ENCODE measurements at places on chromosomes 7 and 10.
A peak's percentile ranks its signal among the peaks of the same experiment; 100 is the strongest.

DNA sequence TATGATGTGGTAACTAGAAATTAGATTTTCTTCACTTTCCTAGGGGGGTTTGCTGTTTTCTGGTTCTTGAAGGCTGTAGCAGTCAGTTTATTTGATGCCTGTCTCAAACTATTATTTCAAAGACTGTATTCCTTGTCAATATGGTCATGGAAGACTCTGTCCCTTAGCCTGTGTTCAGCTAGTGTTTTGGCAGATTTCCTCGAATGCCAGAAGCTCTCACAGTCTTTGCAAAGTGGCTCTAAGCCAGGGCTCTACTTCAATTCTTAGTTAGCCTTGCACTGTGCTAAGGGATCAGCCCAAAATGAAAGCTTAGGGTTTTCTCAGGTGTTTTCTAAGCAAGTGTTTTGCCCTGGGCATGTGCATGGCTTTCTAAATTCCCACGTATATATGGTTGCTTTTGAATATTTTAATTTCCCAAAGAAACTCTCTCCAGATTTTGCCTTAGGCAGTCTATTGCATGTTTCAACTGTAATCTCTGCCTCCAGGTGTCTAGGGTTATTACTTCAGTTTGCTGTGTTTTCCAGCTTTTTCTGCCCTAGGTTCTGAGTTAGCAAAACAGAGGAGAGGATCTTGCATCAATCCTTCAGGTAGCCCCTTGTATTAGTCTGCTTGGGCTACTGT, 7.2 kb upstream of the C1GALT1 start:
- DNase-seq: no peak

DNA sequence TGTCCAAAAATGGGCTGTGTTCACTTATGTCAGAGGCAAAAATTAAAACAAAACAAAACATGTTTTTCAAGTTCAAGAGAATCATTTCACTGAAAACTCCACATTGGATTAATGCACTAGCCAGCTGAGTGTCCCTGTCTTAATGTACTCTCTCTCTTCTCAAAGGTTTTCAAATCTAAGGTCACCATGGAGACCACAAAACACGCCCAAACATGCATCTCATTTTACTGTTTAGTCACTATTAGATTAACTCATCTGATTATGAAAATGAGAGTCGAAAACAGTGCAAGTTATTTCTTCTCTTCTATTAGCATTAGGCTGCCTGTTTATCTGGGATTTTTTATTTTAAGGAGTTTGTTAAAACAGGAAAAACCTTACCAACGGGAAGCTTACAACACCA, 70.8 kb upstream of the ASAH2 start:
- no peak for DNase-seq

- DNase-seq: no peak
Observed at GRCh38 chr10:5533098-5533731, 8.5 kb downstream of the CALML3 start.

- DNase-seq: peak; percentile 30
Observed at GRCh38 chr7:105429746-105430612, 41.3 kb upstream of the SRPK2 start.

GRCh38 chr10:116168329-116168728, 104.7 kb downstream of the GFRA1 start:
- no peak for DNase-seq

DNA sequence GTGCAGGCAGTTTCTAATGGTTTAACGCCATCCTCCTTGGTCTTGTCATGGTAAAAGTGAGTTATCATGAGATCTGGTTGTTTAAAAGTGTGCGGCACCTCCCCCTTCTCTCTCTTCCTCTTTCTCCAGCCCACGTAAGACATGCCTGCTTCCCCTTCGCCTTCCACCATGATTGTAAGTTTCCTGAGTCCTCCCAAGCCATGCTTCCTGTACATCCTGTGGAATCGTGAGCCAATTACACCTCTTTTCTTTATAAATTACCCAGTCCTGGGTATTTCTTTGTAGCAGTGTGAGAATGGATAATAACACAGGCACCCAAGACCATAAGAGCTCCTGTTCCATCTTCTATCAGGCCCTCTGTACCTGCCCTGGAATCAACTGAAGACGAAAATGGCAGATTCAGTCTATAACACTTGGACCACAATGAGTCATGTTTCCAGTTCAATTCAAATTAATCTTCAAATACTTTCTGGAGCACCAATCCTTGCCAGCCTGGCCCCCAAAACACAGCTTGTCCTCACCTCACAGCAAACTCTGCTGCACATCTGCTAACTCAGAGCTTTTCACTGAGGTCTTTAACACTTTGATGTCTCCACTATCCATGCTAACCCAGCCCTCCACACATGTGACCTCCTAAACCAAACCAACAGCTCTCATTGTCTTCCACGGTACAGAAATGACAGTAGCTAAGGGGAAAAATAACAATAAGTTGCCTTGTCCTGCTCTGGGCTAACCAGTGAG, 73.2 kb downstream of the SFMBT2 start:
- peak; percentile 10 for DNase-seq

DNA sequence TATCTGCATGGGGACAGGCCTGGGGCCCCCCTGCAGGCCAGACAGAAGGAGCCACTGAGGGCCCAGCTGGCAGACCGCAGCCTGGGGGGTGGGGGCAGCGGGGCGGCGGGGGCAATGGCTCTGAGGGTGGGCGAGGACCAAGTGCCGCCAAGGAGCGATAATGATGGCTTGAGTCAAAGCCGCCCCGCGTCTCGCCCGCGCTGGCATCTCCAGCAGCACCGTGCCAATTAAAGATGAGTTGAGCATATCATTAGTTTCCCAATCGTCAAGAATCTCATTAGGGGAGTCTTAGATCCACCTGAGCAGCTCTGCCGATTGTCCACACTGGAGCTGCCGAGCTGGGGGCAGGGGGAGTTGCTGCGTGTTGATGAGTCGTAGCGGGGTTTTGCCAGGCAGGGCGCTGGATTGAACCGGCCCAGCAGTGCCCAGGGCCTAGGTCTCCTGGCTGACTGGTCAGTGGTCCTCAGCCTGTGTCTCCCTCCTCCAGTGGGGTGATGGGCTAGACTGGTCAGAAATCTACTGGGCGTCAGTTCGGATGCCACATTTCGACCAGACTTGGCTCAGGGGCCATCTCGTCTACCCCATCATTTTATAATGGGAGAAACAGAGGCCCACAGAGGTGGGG, 41.0 kb upstream of the PSMG3 start:
- DNase-seq: no peak

- no peak for DNase-seq
Observed at GRCh38 chr10:47421057-47421952, 37.2 kb upstream of the ZNF488 start.

DNA sequence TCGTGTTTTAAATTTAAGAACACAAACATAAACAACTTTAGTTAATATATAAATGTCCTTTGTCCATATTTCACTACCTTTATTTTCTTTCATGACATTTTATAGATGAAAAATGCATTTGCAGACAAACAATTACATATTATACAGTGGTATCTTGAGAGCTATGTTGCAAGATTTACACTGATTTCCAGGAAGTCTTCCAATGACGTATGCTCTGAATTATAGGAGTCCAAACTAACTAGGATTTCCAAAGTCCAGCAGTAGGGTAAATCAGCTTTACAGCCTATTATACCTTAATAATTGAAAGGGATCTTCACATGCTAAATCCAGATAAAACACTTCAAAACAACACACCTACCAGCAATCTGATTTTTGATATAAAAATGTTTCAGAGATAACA, 69.4 kb downstream of the HYCC1 start:
- no peak for DNase-seq

DNA sequence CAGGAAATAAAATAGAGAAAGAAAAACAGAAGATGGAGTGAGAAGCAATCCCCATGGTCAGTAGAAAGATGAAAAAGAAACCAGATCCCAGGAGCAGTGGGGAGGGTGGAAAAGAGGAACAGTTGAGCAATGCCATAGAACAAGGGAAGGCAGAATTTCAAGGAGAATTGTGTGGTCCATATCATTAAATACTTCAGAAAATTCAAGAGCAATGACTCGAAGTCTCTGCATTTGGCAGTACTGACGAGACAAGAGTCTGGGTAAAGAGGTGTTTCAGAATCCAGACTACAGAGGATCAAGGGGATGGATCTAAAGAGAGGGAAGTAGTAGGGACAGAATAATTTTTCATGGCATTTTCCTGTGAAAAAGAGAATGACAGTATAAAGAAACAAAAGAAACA, 512.6 kb downstream of the PHTF2 start:
- DNase-seq: no peak

- DNase-seq: no peak
Observed at GRCh38 chr7:22005151-22005550, 59.5 kb upstream of the CDCA7L start.

GRCh38 chr7:157337316-157338149, 729 bp downstream of the DNAJB6 start:
- peak; percentile 53 for DNase-seq

DNA sequence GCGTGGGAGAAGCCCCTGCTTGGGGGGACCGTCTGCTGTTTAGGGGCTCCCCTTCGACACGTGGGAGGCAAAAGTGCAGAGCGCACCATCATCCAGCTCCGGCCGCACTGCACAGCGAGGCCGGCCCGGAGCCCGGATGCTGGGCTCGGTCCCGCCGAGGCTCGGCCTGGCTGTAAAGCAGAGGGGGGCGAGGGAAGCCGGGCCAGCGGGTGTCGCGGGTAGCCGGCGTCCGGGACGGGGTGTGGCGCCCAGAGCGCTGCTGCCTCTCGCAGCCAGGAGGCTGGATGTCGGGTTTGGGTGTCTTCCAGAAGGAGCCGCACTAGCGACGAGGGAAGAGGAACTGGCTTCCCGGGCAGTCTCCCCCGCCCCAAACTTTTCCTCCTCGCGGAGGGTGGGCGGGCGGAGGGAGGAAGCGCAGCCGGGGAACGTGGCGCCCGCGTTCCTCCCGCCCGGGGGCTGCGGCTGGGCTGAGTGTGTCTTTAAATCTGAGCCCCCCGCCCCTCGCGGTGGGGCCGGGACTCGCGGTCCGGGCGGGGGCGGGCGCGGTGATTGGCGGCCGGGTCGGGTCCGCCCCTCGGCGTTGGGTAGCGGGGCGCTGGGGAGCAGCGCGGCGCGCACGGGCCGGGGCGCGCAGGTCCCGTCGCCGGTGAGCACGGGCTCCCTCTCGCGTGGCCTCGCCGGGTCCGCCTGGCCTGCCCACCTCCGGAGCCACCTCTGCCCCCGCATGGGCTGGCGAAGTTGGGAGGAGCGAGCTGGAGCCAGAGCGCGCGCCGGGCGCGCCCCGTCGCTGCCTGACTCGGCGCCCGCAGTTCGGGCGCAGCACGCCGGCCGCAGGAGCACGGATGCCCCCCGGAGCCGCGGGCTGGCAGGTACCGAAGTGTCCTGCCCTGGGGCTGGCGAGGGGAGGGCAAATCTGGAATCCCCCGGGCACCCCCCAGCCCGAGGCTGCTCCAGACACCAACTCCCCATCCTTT, at the start of gene PALD1:
TSS of gene PALD1 (plus strand) at position 577 of the 974 bp plus-strand sequence. CDS start 47,185 bp downstream, outside the sequence.
- DNase-seq: peak; percentile 32

GRCh38 chr10:43253461-43254198, 13.2 kb downstream of the RASGEF1A start:
- no peak for DNase-seq

GRCh38 chr7:130886438-130887135, 152.6 kb upstream of the KLF14 start:
- no peak for DNase-seq

Measured in activated T-cell treated with anti-CD3 and anti-CD28 coated beads for 24 hours (primary cell).